ENCODE measurements at places on chromosomes 6 and 20.

DNA sequence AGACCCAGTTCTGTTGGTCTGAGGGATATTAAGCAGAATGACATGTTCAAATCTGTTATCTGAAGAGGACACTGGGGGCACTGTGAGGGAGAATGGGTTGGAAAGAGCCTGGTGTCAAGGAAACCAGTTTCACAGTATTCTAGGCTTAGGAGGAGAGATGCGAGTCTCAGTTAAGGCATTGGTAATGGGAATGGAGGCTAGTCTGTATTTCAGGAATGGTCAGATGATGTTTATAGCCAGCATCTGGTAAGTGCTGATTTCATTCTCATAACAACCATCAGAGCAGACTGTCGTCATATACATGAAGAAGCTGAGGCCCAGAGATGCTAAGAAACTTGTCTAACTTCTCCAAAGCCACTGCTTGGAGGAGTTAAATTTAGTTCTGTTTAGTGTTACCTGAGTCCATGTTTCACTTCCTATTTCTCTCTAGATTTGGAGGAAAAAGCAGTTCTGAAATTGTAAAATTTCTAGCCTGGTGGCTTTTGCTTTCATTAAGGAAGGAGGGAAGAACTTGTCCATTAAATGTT, 242.0 kb downstream of the ARID1B start:
- no peak for DNase-seq

DNA sequence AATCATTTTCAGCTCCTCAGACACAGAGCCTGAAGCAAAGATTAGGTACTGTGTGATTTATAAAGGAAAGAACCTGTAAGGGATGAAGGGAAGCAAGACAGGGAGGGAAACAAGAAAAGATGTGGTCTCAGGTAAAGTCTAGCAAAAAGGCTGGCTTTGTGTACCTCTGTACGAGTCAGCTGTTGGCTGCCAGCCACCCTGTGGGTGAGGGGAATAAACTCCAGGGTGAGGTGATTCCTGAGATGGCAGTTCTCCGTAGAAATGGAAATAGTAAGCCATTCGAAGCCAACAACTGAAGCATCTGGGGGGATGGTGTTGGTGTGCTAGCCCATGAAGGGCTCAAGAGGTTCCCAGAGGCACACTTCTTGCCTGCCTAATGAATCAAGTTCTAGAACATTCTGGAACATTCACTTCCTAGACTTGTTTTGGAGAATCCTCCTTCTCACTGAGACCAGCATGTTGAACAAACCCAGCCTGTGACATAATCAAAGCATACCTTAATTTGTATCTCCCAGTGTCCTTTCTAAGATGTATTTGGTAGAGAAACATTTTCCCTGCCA, 10.6 kb upstream of the TTPAL start:
- DNase-seq = no peak

DNA sequence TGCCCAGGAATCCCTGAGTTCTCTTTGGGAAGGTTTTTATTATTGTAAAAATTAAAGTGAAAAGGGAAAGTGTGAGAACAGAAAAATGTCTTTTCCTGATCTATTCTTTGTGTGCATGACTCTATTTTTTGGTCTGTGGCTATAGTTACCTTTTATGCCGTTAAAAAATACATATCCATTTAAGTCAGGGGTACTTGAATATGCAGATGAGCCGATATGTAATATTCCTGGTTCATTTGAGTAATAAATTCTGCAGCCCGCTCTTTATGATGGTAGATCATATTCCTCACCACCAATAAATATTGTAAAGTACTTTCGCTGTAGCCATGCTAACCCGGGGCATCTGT, 503 bp upstream of the MYT1 start:
- no peak for DNase-seq

- no peak for DNase-seq
Observed at GRCh38 chr20:47285189-47285588, 71.3 kb downstream of the ZMYND8 start.

- no peak for DNase-seq
Observed at GRCh38 chr6:118959903-118960302, 24.9 kb upstream of the MCM9 start.

- no peak for DNase-seq
Observed at GRCh38 chr20:62671765-62672164, 29.5 kb downstream of the SLCO4A1 start.

GRCh38 chr20:45087814-45088213, 13.1 kb downstream of the KCNS1 start:
- no peak for DNase-seq

DNA sequence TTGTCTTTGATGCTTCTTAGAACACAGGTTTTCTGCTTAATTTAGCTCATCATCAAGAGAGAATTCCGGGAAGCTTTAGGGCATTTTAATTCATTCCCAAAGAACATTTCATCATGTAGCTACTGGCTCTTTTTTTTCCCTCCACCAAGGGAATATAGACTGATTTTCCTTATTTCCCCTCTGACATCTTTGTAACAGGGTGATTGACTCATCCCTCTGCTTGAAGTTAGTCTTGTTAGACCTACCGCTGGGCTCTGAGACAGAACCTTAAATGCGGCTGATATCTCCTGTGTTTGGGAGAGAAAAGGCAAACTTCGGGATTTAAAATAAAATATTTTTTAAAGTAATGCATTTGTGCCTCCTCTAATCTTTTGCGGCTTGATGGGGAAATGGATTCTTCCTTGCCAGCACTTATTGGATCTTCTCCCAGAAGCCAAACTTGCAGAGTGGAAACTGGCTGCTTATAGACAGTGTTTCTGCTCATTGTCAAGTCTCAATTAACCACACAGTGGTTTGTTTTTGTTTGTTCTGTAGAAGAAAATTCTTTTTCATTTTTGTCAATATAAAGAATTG, 272.7 kb upstream of the PLCB4 start:
- no peak for DNase-seq

DNA sequence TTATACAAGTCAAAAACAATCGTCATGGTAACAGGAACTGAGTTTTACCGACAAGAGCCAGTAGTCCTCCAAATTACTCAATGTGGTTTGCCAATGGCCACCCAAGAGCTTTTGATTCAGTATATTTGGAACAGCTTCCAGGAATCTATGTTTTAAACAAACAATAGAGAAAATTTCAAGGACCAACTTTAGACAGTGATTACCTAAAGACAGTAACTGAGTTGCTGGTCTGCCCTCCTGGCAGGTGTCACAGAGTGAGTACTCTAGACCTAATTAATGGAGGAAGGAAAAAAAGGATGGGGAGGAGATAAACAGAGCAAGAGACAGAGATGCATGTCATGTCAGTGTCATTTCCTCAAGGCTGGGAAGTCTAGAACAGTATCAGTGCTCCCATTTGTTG, 361.3 kb upstream of the BTBD3 start:
- no peak for DNase-seq

- DNase-seq = no peak
Observed at GRCh38 chr6:13068586-13069210, 259.6 kb downstream of the TBC1D7 start.

- peak; percentile 25 for DNase-seq
Observed at GRCh38 chr6:157314705-157315321, 8.5 kb downstream of the TMEM242 start.

GRCh38 chr6:47302043-47302442, 7.7 kb downstream of the TNFRSF21 start:
- no peak for DNase-seq

DNA sequence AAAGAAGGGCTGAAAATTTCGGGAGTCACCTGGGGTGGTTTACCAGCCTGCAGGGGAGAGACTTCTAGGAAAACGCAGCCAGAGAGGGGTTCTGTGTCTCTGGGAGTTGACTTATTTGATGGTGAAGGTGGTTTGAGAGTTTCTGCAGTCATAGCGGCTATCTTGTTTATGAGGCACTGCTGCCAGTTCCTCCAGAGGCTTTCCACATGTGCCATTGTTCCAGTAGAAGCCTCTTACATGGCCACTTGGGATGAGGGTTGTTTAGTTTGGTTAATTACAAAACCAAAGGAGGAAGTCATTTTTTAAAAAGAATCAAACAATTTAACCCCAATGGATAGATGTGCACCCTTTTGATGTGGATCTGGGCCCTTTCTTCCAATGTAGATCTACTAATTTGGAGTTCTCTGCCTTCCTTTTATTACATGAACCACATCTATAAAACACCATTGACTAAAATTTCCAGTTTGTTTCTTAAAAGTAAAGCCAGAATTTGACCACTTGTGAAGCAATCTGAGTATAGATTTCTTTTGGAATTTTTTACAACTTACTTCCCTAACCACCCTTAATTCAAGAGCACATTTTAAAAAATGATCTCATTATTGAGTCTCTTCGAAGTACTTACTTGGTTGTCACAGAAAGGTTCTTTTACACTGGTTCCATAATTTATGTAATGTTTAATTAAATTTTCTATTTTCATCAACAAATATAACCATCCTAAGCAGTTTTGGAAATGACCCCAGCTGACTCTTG, 97.6 kb downstream of the TCP11 start:
- DNase-seq = no peak

- no peak for DNase-seq
Observed at GRCh38 chr6:53805725-53806124, 10.9 kb downstream of the LRRC1 start.

- DNase-seq = no peak
Observed at GRCh38 chr6:151445482-151445881, 6.4 kb downstream of the RMND1 start.

DNA sequence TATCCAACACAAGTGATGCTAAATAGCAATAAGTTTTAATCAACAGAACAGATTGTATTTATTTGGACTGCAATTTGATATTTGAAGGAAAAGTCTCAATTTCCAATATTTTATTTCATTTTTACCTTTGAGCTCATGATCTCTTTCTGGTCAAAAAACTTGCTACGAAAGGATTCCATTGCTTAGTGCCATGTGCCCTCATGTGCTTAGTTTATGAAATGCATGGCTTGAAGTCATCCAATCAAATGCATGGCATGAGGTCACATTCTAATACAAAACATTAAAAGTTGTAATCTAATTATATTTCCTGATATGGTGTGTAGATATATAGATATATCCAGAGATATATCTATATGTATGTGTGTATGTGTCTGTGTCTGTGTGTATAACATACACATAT, 321.2 kb upstream of the ADGRB3 start:
- no peak for DNase-seq

DNA sequence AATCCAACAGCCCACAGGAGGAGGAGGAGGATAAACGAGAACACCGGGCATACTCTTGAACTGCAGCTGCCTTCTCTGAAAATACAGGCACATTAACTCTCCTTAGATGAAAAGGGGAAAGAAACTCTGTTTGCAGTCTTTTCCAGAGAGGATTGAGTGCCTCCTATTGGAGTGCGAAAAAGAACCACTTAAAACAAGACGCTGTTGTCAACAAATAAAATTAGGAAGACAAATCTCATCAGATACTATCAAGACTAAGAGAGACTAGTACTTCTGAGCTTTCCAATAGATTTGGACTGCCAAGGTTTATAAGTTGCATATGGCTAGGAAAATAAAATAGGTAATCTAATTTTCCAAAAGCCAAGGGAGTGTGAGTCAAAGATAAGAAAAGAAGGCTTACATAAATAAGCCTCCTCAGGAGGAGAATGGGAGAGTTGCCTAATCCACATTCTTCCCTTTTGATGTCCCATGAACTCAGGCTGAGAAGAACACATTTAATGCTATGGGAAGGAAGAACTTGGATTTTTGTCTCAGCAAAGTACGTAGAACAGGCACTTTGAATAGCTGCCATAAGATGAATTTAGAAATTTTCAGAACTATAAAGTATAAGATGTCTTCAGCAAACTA, 154.7 kb downstream of the ARHGAP18 start:
- no peak for DNase-seq

GRCh38 chr6:125586074-125586473, 163.4 kb upstream of the HEY2 start:
- no peak for DNase-seq

DNA sequence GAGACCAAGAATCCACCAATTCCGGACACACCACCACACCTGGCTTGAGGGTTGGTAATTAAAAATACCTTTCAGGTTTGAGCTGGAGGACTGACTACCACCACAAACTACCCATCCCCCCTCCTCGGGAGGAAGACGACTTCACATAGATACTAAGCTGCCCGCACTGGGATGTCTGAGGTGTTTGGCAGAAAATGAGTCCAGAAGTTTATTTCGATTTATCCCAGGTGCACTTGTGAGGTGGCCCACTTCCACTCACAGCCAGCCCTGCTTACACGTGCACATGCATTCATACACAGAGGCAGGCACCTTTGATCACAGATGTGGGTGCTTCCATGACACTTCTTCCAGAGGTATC, 187.1 kb downstream of the ID4 start:
- DNase-seq = no peak

- DNase-seq = peak; percentile 93
Observed at GRCh38 chr6:112780498-112781096, 433.5 kb downstream of the RFPL4B start.

GRCh38 chr6:148128014-148128730, 214.5 kb upstream of the SASH1 start:
- no peak for DNase-seq

DNA sequence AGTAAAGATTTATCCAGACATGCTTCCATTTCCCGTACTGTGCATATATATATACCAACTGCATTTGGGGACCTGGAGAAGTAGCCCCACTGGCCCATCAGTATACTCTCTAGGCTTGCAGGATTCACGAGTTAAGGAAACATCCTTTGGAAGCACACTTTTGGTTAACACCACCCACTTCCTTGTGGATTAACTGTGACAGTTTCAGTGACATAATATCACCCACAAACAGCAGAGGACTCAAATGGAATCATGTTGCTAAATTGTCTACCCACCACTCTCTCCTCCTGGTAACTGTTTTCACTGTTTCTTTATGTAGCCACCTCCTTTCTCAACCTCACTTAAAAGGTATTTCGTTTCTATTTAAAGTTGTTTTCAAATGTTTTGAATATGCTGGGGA, 55.0 kb downstream of the PROKR2 start:
- DNase-seq = no peak

GRCh38 chr6:81172056-81172740, 580.3 kb downstream of the TENT5A start:
- no peak for DNase-seq

DNA sequence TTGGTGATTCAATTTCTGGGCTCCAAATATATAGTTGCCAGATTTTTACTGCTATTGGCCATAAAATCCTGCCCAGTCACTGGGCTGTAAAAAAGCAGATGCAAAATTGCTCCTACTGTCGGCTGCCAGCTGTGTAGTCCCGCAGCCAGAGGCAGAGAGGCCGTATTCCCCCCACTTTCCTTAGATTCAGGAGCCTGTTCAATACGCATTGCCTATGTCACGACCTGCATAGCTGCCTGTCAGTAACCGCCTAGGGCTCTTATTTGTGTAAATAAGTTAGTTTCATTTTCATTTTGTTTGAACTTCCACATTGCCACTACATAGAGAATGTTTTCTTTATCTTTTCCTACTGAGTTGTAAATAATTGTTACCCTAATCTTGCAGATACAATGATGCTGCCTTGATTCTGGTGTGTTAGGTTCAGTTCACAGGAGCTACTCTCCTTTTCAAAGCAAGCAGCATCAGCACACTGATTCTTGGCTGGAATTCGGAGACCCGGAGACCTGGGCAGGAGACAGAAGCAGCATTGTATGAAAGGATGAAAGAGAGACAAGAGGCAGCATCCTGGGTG, 46.0 kb upstream of the UST start:
- DNase-seq = no peak

GRCh38 chr6:146664871-146665360, 66.1 kb downstream of the ADGB start:
- no peak for DNase-seq

Data from SJCRH30 (cell line).